ENCODE measurements at places on chromosomes 3 and 15. TPM values are rescaled to one million over a fixed set of nuclear protein-coding genes. Genes with fewer than 3 reads are reported as not detected.

Gene PLA2G4E
- not detected for total RNA-seq

Gene VWA5B2
- 49.3 TPM for total RNA-seq

GRCh38 chr3:196081834-196082618 lies at the start of gene TFRC:
Gene TFRC, minus strand, starts transcription at chr3:196082090. Its CDS starts 4,991 bp downstream, at chr3:196077099.
- peak; percentile 96 for DNase-seq

DNA sequence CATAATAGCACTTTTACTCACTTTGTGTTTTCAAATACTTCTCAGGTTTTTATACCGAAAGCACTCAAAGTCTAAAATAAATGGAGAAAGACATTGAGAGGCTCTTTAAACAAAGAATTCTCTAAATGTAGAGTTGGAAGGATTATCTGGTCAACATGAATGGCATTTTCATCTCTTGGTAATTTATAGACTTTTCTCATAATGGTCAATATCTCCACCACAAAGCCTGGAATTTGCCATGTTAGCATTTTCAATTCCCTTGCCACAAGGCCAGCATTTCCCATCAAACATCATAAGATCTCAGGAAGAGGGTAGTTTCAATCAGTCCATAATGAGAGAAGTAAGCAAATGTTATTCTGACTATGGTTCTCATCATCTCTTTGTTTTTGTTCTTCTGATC lies 293.0 kb downstream of the CADM2 start:
- DNase-seq = no peak

- no peak for DNase-seq
Measured at GRCh38 chr3:119627461-119627860, 29.8 kb downstream of the PLA1A start.

DNA sequence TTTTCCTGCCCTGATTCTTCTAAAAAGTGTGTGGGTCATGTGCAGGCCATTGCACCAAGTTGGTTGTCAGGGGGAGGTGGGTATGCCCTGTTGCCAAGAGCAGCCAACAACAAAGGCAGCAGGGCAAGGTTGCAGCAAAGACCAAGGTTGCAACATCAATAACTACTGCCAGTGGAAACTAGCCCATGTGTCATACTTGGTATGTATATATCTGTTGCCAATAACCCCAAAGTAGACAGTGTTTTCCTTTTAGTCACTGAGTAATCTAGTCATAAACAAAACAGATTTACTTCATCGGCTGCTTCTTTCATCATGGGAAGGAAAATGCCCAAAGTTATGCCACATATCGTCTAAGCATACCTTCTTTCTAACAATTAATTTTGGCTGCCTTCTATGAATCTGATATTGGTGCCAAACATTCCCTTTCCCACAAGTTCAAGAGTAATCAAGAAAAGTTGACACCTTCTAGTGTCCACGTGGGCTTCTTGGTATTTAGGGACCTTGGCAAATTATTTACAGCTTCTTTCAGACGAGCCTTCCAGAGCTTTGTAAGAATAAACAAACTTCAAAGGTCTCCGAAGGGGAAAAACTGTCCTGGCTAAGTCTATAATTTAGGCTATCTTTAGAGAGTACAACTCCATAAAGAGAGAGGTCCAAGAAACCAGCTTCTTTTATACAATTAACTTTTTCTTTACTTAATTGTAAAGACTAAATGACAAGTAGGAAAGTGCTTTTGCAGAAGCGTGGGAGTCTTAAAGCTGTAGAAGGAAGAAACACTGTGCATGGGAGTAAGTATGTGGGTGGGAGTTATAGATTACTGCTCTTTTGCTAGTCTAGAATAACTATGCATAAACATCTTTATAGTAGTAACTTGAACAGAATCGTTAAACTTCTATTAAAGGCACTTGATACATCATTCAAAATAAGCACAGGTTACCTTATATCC lies 10.0 kb upstream of the MBNL1 start:
- DNase-seq = no peak

- no peak for DNase-seq
Measured at GRCh38 chr3:15638891-15639262, 37.3 kb downstream of the BTD start.

DNA sequence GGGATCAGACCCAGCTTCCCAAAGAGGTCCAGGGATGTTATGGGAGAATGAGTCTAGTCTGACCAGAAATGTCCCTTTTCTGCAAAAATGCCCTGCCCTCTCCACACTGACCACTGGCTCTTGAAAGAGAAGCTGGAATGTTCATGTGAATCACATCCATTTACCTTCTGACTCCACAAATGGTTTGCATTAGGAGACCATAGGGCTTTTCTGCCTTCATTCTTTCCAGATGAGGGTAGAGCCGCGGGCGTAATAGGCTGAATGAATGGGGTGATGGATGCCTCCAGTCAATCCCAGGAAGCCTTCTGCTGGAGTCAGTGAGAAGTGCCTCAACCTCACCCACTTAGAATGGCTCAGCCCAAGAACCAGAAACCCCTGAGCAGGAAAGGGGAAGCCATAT lies 47.2 kb upstream of the IREB2 start:
- DNase-seq = no peak

GRCh38 chr3:119301662-119302061 lies 7.5 kb downstream of the ARHGAP31 start:
- no peak for DNase-seq
